ENCODE measurements at places on chromosomes 12 and 14. TPM values are rescaled to one million over a fixed set of nuclear protein-coding genes. Genes with fewer than 3 reads are reported as not detected.

APOF gene
- not detected for total RNA-seq

KLHL33 gene
- total RNA-seq: 0.31 TPM

P3H3 gene
- total RNA-seq: 18.2 TPM

KERA gene
- total RNA-seq: 0.13 TPM

GUCY2C gene
- total RNA-seq: not detected

- no peak for DNase-seq
- H3K27ac ChIP-seq: peak overlapping the region; percentile 64
- peaks cover 48% of the 10 kb centered on the region for H3K4me1 ChIP-seq
- no peaks in the 10 kb centered on the region for H3K27me3 ChIP-seq
- H3K36me3 ChIP-seq: no peaks in the 10 kb centered on the region
Measured at GRCh38 chr14:74571901-74572725, 39.9 kb downstream of the LTBP2 start.

TMPRSS12 gene
- not detected for total RNA-seq

GRCh38 chr12:117343296-117343695 lies 18.1 kb downstream of the NOS1 start:
- no peak overlapping the region for H3K4me3 ChIP-seq
- H3K36me3 ChIP-seq: no peaks in the 10 kb centered on the region
- H3K27me3 ChIP-seq: no peaks in the 10 kb centered on the region

DNA sequence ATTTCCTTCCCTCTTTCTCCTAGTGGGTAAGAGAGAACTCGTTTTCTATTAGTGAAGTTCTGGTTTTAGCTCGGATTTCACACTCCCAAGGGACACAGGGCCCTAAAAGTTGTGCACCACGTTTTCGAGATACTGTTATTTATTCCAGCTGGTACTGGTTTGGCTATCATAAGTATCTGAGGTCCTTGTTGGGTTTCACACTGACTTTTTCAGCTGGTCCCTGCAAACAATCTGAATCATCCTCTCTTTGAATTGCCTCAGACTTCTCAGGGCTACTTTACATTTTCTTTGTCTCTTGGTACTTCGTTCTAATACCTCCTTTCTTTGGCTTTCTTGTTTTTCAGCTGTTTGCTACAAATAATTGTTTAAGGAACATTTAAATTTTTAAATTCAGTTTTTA lies 75.7 kb downstream of the SCN8A start:
- no peak overlapping the region for H3K27ac ChIP-seq
- H3K27me3 ChIP-seq: no peaks in the 10 kb centered on the region
- no peaks in the 10 kb centered on the region for H3K4me1 ChIP-seq
- no peak for DNase-seq
- no peaks in the 10 kb centered on the region for H3K36me3 ChIP-seq

YEATS4 gene
- 13.5 TPM for total RNA-seq

- no peak for DNase-seq
- H3K27ac ChIP-seq: no peak overlapping the region
- no peaks in the 10 kb centered on the region for H3K27me3 ChIP-seq
- H3K36me3 ChIP-seq: no peaks in the 10 kb centered on the region
- no peaks in the 10 kb centered on the region for H3K4me1 ChIP-seq
- no peak overlapping the region for H3K4me3 ChIP-seq
Measured at GRCh38 chr12:95633049-95633731, 81.9 kb upstream of the USP44 start.

GRCh38 chr12:89319122-89319521 lies 33.2 kb downstream of the DUSP6 start:
- no peaks in the 10 kb centered on the region for H3K27me3 ChIP-seq
- no peaks in the 10 kb centered on the region for H3K36me3 ChIP-seq
- H3K4me1 ChIP-seq: no peaks in the 10 kb centered on the region
- DNase-seq: peak; percentile 40
- H3K4me3 ChIP-seq: no peak overlapping the region
- H3K27ac ChIP-seq: no peak overlapping the region

DNA sequence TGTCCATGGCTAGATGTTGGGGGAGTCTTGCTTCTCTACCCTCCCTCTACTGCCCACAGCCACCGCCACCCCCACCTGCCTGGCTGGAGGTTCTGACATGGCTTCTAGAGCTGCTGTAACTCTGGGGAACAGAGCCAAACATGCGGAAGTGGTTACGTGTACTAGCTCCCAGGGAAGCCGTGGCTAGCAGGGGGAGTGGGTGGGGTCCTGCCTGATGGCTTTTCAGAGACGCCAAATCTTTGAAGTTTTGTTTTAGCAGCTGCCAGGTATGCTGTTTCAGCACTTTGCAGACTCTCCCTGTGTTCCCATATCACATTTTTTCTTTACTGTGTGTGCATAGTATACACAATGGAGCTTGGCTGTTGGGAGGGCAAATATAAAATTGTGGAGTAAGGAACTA lies 150.3 kb downstream of the TGFB3 start:
- H3K4me1 ChIP-seq: peaks cover 19% of the 10 kb centered on the region
- DNase-seq: peak; percentile 85
- no peaks in the 10 kb centered on the region for H3K27me3 ChIP-seq

DNA sequence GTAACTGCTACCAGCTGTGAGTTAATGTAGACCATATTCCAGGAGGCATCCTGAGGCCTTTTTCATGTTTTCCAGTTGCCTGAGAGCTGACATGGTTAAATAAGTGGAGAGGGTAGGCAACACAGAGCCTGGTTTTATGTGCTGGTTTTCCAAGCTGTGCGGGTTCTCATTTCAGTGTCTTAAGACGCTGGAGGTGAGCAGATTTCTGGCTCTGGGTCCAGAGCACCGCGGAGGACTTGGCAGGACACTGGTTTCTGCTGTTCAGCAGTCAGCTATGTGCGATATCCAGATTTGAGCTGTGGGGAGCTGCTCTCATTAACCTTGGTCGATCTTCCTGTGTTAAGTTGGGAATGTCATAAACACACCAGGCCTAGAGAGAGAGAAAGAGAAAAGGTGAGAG lies 680.8 kb downstream of the BCL11B start:
- no peak for DNase-seq
- no peaks in the 10 kb centered on the region for H3K27me3 ChIP-seq
- H3K27ac ChIP-seq: no peak overlapping the region

DNA sequence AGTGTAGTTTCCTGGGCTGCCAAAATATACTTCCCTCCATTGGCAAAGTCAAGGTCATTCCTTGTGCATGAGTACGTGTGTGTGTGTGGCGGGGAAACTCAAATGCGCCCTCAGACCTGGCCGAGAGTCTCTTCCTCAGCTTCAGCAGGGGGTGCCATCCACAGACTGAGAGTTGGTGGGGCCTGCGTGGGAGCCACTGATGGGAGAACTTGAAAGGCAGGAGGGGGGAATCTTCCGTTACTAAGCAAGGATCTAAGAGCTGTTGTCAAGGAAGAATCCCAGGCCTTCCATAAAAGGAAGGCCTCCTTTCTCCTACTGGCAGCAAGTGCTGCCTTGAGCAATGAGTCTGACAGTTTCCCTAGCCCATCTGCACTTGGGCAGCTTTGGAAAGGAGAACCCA lies 274.9 kb downstream of the EMP1 start:
- DNase-seq: no peak
- H3K4me1 ChIP-seq: no peaks in the 10 kb centered on the region
- H3K36me3 ChIP-seq: no peaks in the 10 kb centered on the region

GRCh38 chr12:124195567-124195942 lies 99.3 kb upstream of the RFLNA start:
- no peaks in the 10 kb centered on the region for H3K27me3 ChIP-seq
- no peaks in the 10 kb centered on the region for H3K36me3 ChIP-seq
- no peak overlapping the region for H3K27ac ChIP-seq
- no peaks in the 10 kb centered on the region for H3K4me1 ChIP-seq
- DNase-seq: no peak

GPR84 gene
- 0.99 TPM for total RNA-seq

DNA sequence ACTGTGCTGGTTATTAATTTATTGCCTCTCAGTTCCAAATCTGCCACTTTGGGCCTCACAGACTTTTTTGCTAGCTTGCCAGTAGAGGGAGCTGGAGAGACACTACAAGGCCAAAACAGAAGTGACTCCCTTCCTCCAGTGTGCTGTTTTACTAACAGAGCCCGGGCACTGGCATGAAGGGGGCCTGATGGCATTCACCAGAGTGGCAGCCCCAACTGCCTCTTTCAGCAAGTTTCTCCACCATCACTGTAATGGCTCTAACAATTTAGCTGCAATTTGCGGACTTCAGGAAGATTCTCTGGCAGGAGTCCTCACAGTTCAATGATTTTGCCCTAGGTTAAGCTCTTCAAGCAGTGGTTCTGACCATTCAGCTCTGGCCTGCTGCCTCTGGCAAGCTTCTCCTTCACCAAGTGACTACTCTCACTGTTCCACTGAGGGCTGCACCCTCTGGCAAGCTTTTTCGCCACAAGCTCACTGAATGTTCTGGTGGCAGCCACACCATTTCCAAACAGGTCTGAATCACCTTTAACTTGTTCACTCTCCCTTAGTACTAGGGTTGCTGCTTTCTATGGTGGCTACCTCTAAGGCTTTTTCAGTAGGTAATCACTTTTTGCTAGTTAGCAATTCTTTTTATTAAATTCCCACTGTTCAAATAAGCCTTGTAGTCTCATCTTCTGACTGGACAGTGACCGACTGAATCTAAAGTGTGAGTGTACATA lies 104.9 kb downstream of the ZC3H14 start:
- H3K27ac ChIP-seq: no peak overlapping the region
- H3K4me3 ChIP-seq: no peak overlapping the region
- DNase-seq: no peak

- peaks cover 48% of the 10 kb centered on the region for H3K4me1 ChIP-seq
- H3K4me3 ChIP-seq: peak overlapping the region; percentile 27
Measured at GRCh38 chr12:3200814-3201233, 123.6 kb downstream of the TSPAN9 start.

RPS6KL1 gene
- total RNA-seq: 6.7 TPM
